ENCODE measurements at places on chromosomes 16 and 17.

DNA sequence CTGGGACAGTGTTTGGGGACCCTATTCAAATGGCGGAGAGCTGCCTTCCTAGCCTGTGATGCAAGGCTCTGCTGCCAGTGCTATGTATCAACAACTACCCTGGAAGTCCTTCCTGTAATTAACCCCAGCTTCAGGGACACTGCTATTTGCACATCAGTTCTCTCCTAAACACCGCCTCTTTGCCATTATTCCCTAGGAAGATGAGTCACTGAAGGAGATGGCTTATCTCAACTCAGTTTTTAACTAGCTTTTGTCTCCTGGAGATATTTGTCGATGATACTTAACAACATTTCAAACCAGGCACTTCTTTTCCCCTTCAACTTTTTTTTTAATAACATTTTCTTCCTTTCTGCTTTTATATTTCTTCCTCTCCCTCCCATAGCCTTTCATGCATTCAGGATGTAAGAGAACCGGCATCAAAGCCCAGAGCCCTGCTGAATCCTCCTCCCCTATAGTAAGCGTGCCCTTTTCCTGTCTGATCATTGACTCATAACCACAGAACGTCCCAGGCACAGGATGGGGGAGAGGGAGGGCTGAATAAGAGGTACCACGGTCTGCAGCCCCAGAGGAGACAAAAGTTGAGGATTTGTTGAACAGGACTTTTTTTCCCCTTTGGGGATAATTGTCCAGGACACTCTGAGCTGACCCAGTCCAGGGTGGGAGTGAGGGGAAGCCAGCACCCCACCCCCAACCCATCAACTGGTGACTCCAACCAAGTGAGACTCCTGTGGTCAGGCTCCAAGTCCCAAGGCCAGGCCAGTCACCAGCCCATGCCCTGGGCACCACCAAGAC is 387.8 kb upstream of the SALL1 start:
- DNase-seq: no peak

DNA sequence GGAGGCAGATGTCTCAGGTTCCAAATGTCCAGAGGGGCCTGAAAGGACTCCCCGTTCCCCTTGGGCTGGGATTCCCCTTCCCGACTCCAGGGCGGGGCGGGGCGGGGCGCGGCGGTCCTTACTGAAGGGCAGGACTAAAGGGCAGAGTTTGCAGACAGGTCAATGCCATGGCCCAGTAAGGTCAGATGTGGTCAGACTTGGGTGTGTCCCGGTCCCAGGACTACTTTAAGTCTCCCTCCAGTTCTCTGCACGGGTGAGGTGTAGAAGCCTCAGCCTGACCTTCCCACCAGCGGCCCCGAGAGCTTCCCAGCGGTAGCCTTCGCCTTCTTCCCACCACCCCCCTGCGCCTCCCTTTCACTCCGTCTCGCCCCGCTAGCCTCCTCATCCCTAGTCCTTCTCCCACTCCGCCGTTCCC is 532 bp downstream of the KDM6B start:
- no peak for DNase-seq

DNA sequence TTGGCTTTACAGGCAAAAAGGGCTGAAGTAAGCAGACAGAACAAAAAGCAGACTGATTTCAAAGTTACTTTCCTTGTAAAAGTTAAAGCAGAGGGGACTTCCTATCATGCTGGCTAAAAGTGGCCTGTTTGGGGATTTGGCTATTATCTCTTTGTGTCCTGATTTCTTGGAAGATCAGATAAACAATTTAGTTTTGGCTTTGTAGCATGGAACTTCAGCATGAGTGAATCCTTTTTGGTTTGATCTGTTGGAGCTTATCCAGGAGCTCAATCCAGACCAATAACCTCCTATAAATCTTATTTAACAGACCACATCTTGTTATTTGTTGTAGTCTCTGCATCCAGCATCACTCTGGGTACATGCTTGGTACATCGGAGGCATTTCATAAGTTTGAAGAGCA is 8.9 kb upstream of the RNF112 start:
- no peak for DNase-seq

GRCh38 chr16:84357191-84357651 is 11.1 kb upstream of the ATP2C2 start:
- no peak for DNase-seq

- DNase-seq: no peak
Observed at GRCh38 chr16:790086-790485, 1.7 kb downstream of the CHTF18 start.

DNA sequence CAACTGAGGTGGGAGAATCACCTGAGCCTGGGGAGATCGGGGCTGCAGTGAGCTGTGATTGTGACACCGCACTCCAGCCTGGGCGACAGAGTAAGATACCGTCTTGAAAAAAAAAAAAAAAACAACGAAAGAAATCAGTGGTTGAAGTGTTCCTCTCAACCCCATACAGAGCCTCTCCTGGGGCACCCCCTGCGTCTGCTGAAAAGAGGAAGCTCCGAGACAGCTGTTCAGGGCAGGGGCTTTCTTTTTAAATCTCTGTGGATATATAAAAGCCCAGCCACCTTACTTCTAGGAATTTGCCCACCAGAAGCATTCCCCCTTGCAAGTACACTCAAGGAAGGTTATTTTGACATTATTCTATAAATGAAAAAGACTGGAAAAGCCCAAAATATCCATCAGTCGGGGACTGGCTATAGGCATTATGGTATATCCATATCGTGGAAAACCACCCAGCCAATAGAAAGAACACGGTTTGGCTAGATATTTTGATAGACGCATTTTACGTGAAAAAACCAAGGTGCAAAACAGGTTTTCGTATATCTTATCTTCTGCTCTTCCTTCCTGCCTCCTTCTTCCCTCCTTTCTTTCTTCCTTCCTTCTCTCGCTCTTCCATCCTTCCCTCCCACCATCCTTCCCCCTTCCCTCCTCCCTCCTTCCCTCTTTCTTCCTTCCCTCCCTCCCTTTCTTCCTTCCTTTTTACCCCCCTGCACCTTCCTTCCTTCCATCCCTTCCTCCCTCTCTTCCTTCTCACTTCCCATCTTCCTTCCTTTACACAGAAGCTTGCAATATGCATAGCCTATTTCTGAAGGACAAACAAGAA is 9.2 kb upstream of the CCL22 start:
- DNase-seq: no peak

GRCh38 chr17:67244431-67245072 is 444 bp downstream of the HELZ start:
- no peak for DNase-seq

GRCh38 chr17:66667491-66668030 is 167.4 kb upstream of the CACNG5 start:
- no peak for DNase-seq

DNA sequence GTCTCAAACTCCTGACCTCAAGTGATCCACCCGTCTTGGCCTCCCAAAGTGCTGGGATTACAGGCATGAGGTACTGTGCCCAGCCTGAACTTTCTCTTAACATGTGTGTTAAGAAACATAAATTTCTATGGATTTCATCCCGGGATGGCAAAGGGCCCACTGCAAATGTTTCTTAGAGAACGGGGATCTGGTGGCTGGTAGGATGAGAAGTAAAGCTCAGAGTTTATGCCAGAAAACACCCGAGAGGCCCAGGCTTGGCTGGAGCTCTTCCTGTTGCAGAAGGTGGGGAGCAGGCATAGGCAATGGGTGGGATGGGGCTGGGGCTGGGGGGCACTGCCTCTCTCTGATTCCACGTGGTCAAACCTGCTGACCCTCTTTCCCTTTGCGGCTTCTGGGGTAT is 5.6 kb upstream of the CARHSP1 start:
- DNase-seq: no peak

DNA sequence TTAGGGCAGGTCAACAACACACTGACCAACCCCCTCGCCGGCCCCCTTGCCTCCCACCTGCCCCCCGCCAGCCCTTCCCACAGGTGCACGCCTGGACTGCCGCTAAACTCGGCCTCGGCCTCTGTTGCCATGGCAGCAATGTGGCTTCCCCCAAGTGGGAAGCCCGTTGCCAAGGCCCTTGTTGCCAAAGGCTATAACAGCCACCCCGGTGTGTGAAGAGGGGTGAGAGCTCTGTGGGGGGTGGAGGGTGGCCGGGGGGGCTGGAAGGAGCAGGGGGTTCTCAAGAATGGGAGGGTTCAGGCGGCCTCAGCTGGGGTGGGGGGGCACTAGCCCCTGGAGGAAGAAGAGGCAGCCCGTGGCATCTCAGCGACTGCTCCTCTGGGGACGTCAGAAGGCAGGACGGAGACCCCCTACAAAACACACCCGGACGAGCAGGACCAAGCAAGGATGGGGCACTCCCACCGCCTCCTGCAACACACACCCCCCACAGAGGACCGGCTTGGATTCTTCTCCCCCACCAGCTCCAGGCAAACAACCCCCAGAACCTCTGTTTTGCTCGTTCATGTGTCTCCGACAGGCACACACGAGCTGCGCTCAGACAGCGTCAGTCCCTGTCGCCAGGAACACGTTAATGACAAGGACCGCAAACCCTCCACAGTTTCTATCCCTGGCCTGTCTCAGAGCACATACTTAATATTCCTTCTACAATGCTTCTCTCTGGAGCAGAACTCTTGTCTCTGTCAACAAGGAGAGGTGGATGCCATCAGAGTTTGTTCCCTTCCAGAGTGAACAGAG is 55.7 kb downstream of the ABR start:
- DNase-seq: no peak

GRCh38 chr17:77968788-77969187 is 10.3 kb downstream of the TNRC6C start:
- DNase-seq: no peak

- DNase-seq: no peak
Observed at GRCh38 chr16:86095131-86095752, 196.3 kb downstream of the IRF8 start.

GRCh38 chr16:29232811-29233704 is 173.5 kb downstream of the NPIPB11 start:
- no peak for DNase-seq

GRCh38 chr17:46869975-46870803 is 18.8 kb downstream of the WNT9B start:
- no peak for DNase-seq

DNA sequence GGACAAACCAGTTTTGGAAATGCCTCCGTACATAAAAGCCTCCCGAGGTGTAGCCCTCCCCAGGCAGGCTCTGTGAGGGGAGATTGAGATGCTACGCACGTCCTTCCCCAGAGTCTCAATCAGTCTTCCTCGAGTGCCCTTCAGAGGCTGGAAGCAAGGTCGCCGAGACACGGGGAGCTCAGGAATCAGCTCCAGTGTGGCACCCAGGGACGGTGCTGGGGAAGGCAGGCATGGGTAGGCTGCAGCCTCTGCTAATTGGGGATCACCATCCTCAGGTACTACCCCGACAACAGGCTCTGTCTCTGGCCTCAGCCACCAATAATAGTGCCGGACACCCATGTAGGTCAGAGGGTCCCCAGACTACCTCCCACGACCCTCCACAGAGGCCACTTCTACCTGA is 28.1 kb upstream of the GSG1L start:
- DNase-seq: no peak

GRCh38 chr17:20908313-20909267 is 134.2 kb downstream of the USP22 start:
- peak; percentile 32 for DNase-seq

DNA sequence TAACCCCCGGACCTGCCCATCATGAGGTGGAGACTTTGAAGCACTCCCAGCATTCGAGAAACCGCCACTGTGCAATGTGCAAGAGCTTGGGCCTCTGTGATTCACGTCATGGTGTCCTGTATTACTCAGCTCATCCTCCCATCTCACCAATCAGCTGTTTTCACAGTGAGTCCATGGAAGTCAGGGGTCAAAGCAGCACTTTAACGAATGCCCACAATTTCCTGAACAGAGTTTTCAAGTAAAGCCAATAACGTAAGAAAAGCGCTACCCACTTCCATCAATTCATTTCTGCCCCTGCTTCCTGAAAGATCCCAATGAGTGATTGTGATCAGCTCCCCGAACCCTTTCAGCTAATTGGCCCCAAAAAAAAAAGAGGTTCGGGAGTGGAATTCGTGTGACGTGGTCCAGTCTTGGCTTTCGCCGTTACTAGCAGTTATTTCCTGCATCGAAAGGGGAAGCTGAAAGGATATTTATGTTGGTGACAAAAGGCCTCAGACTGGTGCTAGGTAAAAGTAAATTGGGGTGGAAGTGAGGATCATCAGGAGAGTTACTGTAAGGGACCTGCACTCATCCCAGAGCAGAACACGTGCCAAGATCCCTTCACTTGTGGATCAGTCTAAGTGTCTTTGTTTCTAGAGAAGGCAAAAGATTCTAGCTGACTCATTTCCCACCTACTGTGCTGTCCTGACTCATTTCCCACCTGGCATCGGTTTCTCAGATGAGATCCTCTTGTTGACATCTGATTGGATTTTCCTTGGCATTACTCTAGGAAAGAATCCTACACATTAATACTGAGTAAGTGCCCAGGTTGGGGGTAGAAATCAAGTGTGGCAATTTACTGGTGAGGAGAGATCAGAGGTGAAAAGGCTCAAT is 136.7 kb upstream of the NUDT7 start:
- peak; percentile 99 for DNase-seq

DNA sequence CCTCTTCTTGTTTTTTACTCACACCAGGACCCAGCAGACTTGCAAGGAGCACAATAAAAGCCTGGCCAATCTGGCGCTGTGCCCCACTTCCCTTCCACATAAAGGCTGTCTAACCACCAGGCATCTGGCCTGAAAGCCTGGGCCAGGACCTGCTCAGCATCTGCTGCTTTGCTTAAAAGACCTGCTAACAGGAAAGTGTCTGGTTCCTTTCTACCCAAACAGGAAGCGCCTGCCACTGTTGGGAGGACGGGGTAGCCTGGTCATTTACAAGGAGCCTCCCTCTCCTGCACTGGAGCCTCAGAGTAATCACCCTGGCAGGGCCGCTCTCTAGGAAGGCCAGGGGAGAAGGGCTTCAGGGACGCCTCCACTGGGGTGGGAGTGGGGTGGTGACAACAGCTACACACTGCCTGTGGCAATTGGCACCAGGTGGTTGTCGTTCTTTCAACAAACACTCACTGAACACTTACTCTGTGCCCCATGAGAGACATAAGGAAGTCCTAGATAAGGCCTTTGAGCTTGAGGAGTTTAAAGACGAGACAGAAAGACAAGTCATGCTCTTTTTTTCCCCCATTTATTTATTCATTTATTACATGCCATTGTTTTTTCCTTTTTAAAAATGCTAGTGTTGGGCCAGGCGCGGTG is 6.3 kb upstream of the MMP28 start:
- peak; percentile 98 for DNase-seq

DNA sequence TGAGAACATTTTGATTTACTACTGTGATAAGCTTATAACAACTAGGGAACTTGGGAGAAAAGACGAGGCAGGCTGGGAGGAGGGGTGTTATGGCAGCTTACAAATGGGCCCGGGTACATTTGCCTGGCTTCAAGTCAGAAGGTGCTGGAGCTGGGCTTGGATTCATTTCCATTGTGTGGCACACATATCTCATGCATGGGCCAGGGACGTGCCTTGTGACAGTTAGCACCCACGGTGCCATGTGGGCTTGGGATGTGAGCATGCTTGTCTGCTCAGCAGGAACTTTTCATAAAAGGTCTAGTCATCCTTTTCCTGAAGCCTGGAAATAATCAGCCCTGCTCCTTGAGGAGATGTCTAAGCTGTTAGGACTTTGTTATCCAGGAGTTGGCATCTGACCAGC is 572.2 kb downstream of the CDH13 start:
- DNase-seq: no peak

- DNase-seq: no peak
Observed at GRCh38 chr17:14351493-14351892, 50.6 kb downstream of the HS3ST3B1 start.

DNA sequence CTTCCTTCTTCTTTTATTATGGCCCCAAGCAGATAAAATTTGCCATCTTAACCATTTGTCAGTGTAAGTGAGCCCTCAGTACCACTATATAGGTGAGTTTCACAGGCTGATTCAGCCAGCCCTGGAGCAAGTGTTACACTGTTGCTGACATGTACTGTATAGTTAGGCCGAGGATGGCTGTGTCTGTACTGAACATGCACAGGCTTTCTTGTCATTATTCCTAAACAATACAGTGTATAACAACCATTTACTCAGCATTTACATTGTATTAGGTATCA is 53.7 kb downstream of the AMFR start:
- no peak for DNase-seq

Measured in pulmonary artery endothelial cell (primary cell).